ENCODE measurements at places on chromosomes 7 and 10.

DNA sequence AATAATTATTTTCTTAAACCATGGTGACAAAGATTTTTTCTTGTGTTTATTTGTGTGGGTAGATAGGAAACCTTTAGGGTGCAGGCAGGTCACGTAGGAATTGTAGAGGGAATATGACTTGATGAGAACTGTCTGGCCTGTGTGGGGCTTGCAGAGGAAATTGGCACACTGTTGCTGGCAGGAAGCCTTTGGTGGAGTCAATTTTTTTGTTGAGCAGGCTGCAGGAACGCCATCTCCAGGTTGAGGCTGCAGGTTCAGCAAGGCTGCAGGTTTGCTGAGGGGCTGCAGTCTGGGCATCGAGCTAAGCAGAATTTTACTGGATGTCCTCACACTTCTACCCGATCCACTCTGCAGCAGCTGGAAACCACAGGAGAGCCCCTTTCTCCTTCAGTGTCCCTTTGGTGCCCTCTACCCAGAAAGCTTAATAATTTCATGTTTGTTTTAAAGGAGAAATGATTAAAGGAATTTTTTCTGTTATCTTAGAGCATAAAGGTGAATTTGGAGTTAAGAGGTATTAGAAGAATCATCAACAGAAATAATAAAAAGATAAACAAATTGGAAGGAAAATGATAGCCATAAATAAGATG is 37.0 kb downstream of the TBC1D12 start:
- DNase-seq, result no peak

DNA sequence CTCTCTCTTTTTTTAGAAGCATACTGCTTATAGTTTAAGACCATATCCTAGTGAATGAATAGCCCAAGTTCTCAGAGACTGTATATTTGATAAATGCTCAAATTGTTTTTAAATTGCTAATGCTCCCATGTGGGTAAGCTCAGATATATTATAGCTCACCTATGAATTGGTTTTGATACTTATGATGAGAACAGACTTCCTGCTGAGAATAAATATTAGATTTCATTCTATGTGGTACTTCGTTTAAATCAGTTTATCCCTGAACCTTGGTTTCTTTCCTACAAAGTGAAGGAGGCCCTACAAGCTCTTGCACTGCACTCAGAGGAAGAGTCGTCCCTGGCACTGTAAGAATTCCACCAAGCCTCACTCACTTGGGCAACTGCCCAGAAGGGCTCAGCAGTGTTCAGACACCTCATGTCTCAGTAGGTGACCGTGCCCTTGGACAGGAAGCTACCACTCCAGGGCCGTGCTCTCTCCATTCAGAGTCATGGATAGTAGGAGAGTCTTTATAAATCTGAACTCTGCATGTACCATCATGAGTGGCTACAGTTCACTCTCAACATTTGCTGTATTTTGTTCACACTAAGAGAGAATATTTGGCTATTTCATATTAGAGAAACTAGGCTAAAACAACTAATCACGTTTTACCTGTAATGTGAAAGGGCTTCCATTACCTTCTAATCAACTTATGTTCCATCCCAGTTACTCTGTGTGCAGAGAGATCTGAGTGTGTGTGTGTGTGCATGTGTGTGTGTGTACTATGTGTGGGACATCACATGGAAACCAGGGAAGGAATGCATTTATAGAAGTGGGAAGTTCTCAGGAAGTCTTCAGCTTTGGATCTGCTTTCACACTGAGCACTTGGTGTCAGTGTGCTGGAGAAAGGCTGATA is 93.8 kb downstream of the PTPRE start:
- DNase-seq, result no peak

GRCh38 chr7:37732253-37732652 is 48.7 kb downstream of the GPR141 start:
- no peak for DNase-seq

GRCh38 chr10:118216020-118216419 is 126.1 kb downstream of the FAM204A start:
- no peak for DNase-seq

DNA sequence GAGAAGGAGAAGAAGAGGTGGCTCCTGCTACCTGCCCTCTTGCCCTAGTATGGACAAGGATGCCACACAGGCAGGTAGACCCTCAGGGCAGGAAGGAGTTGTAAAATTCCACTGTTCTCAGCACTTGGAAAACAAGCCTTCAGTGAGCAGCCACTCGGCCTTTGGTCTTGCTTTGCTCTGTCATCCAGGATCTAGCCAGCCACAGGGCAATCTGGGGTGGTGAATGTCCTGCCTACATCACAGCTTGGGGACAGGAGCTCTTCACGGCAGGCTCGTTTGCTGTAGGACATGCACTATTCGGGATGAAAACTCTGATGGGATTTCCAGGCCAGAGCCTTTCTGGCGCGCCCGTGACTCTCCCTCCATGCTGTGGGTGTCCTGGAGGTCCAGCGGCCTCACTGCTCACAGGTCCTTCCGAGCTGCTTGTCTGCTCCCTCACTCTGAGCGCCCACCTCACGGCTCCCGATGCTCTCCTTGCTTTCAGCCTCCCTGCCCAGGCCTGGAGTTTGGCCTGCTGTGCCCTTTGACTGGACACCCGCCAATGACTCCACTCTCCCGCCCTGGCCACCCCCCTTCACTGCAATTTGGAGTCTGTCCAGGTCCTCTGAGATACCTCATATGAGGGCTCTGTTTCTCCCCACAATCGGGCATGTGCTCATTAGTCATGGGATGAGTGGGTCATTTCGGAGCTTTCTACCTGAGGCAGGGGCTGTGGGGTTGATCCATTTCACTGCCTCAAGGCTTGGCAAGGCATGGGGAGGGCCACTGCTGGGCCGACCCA is 227.2 kb upstream of the GRB10 start:
- no peak for DNase-seq

GRCh38 chr10:31136930-31137885 is 105.5 kb upstream of the ZNF438 start:
- no peak for DNase-seq

DNA sequence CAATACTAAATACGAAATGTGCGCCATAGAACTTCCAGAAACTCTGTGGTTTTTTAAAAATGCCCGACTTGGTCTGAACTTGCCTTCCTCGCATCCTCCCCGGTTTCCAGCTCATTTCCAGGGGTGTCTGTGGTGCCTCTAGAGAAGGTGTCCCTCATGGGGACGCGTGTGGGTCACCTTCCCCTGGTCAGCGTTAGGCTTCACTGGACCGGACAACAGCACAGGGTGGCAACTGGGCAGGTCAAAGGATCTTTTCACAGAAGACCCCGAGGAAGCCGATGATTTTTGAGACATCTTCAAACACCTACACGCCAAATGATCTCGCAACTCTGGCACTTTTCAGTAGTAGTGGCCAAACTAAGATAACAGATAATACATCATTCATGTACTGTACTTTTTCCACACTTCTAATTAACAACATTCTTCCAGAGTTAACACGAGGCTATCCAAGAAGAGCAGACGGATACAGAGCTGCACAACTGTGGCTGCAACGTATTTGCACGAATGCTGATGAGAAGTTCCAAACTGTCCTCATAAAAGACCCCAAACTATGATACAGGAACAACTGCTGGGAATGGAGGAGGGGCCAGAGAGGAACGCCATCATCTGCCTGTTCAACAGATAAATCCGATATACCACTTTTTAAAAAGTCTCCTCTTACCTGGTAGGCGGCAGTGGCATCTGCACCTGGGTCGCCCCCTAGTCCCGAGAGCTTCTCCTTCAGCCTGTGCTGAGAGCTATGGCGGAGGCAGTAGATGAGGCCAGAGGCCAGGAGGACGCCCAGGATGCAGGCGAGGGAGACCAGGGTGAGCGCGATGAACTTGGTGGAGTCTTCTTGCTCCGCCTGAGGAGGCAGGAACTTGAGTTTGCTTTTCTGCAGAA is 345.5 kb downstream of the DNAJB6 start:
- no peak for DNase-seq

DNA sequence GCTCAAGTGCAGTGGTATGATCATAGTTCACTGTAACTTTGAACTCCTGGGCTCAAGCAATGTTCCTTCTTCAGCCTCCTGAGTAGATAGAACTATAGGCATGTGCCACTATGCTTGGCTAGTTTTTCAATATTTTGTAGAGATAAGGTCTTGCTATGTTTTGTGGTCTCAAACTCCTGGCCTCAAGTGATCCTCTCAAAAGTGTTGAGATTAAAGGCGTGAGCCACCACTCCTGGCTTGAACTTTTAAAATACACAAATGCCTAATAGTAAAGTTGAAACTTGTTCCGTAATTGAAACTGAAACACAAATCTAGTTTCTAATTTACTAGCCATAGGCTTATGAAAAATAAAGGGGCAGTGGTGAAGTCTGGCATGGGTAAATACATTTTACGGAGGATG is 65.7 kb downstream of the AP3M1 start:
- no peak for DNase-seq

- DNase-seq, result no peak
Observed at GRCh38 chr10:77436257-77436975, 201.2 kb downstream of the KCNMA1 start.

DNA sequence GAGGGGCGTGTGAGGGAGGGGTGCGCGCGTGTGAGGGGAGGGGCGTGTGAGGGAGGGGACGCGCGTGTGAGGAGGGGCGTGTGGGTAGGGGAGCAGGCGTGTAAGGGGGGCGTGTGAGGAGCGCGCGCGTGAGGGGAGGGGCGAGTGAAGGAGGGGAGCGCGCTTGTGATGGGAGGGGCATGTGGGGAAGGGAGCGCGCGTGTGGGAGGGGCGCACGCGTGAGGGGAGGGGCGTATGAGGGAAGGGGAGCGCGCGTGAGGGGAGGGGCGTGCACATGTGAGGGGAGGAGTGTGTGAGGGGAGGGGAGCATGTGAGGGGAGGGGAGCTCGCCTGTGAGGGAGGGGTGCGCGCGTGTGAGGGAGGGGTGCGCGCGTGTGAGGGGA is 19.1 kb downstream of the MXI1 start:
- DNase-seq, result no peak

DNA sequence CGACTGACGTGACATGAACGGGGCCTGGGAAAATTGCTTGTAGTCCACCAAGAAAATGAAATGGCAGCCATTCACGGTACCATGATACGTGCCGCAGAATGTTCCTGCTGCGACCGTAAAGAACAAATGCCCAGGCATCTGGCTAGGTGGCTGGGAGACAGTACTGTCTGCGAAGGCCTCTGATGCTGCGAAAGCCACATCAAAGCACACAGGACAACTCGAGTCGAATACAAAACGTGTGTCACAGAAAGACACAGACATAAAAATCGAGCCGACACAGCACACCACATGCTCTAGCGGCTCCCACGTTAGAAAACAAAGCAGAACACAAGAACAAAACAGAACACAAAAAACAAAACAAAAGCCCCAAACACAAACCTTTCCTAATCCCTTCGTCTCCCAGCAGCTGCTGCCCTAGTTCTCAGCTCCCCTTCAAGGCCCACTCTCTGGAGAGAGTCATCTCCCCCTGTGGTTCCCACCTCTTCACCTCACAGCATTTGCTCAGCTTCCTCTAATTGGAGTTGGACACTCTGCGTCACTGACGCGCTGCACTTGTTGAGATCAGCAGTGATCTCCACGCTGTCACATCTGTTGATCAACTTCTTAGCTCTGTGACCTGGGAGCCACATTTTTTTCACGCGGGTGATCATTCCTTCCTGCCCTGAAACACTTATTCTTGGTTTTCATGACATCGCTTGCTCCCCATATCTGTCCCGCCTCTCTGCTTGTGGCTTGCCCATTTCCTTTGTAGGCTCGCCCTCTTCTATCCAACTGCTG is 112.2 kb downstream of the CLEC2L start:
- no peak for DNase-seq

GRCh38 chr7:121037957-121038716 is 49.6 kb downstream of the CPED1 start:
- DNase-seq, result no peak

DNA sequence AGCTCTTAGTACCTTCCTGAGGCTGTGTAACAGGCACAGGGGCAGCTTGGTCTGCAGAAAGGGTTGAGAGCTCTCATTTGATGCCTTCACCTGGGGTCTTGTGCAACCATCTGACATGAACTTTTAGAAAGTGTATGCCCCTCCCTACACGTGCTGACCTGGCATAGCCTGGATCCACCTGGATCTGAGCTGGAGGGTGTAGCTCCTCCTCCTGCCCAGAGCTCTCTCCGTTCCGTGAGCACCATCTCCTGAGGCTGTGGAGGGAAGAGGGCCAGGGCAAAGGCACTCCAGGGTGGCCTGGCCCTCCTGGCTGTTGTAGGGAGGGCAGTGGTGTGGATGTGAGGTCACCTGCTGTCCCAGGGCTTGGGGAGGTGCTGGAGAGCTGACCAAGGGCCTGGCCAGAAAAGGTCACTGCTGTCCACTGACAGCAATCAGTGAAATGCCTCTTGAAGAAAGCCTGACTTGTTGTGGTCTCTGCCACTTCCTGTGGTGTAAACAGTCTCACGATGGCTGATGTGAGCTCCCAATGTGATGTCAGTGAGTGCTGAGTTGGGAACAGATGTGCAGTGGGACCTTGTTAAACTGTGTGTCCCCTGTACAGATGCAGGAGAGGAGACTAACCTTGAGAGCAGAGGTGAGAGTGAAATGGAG is 23.0 kb downstream of the AMZ1 start:
- DNase-seq, result no peak

GRCh38 chr10:21732067-21732772 is 198.2 kb downstream of the MLLT10 start:
- DNase-seq, result no peak

DNA sequence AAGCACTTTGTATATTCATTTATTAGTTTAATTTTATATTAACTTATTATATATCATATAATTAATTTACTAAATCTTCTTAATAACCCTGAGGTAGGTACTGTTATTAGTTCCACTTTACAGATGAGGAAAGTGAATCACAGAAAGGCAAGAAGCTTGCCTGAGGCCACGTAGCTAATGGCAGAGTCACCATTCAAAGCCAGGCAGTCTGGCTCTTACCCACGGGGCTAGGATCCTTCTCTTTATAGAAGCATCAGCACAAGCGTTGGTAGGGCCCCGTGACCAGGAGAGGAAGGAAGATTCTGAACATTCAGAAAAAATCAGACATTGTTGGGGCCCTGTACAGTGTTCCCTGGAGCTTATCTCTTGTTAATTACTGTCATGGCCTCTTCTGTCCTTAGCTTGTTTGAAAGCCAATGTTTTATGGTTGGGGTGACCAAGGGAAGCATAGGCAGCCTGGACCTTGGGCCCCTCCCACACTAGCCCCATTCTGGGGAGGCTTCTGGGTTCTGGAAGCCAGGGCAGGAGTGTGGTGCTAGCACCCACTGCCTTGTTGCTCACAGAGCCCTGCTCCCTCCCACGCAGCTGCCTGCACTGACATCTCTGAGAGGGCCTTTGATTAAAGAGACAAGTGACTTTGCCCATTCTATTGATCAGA is 31.1 kb upstream of the SLF2 start:
- DNase-seq, result no peak

DNA sequence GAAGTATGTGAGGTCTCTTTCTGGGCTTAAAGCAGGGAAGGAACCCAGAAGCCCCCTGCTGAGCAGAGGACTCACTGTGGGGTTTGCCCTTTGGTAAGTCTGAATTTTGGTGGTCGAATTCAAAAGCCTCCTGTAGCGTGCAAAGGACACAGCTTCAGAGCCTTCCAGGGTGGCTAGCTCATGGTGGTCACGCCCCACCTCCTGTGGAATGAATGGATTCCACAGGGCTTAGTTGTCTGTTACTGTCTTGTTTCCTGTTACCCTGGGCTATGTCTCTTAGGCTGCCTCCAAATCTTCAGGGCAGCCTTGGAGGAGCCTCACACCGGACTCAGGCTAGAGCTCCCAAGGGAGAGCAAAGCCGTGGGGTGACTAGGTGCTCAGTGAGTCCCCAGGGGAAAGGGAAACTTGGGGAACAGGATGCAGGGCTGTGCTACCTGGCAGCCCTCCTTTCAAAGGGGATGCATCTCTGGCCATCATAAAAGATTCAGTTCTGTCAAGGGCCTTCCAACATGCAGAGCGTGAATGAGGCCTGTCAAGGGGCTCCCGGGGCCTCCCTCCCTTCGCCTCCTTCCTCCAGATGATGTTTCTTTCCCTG is 211.7 kb downstream of the CCSER2 start:
- DNase-seq, result no peak

- DNase-seq, result no peak
Observed at GRCh38 chr7:18524248-18524647, 28.7 kb downstream of the HDAC9 start.
